ENCODE measurements at places on chromosomes 16 and 17.

DNA sequence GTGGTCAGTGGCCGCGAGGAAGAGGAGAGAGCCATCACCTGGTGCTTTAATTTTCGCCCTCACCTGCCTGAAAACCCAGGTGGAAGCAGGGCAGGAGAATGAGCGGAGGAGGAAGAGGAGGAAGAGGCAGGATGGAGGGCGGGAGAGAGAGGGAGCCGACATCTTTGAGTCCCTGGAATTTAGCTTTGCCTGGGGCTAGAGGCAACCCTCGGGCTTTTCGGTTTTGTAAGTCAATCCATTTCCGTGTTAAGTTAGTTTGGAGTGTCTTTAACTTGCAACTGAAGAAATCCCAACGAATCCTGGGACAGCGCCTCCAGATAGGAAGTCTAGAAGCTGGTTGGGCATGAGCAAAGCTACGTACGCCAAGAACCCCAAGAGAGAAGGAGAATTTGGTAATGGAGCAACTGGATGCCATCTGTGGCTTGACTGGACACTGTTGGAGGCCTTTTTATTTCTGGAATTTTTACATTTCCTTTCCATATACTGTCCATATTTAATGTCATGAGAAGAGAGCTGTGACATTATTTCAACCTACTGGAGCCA lies 36.9 kb upstream of the ATP2A3 start:
- DNase-seq: no peak

- DNase-seq: no peak
Measured at GRCh38 chr17:79986411-79987186, 49.1 kb downstream of the TBC1D16 start.

DNA sequence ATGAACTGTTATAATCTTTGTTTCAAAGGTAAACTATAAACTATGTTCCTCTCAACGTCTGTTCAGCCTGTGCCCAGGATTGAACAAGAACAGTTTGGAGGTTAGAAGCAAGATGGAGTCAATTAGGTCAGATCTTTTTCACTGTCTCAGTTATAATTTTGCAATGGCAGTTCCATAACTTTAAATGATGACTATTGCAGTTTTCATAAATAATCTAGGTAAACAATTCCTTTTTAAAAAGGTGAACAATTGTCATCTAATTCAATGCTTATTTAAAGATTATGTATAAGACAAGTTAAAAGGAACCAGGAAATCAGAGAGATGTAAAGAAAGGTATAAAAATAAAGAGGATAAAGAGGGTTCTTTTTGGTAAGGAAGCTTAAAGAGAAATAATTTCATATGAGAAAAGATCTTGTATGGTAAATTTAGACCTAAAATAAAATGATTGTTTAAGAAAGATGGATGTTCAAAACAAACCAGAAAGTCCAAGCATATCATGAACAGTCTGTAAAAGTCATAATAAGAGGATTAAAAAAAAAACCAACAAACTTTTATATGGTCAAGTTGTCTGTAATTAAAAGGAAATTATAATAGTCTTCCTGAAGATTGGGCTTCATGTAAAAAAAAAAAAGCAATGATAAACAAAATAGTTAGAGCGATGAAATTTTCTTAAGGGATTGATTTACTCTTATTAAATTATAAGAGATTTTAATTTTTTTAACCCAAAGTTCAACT lies 6.1 kb downstream of the KRTAP4-9 start:
- DNase-seq: no peak

- no peak for DNase-seq
Measured at GRCh38 chr17:17856386-17856785, 19.6 kb upstream of the SREBF1 start.

GRCh38 chr17:68359791-68360535 lies 68.7 kb downstream of the ARSG start:
- DNase-seq: no peak

DNA sequence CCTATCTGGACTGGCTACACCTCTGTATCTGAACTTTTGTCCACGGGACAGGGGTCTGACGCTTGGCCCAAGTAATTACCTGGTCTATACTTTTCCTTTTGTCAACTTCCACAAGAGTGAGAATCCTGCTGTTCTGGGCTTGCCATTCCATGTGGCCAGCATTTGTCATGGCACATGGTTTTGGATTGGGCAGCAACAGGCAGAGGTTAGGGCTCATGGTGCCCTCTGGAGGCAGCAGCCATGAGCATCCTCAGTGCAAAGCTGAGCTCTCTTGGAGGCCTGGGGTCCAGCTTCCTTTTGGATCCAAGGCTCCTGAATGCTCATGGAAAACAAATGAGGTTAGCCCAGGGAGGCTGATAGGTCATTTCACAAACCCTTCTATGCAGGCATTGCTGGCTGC lies 7.5 kb upstream of the EDC4 start:
- DNase-seq: no peak

GRCh38 chr17:41403404-41404023 lies 6.1 kb upstream of the KRT31 start:
- no peak for DNase-seq

DNA sequence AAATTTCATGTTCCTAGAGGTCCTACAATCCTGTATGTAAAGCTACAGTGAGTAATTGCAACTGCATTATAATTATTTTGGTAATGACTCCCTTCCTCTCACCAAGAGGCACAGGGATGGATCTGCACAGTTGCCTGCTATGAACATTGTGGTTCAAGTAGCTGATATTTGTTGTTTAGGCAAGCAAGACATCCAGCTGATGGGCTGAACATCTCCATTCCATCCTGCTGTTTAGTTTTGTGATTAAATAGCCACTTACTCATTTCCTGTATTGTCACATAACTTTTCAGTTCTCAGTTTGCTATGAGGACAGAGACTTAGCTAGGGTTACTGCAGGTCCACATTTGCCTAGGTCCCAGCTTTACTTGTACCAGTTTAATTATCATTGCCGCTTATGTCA lies 181.2 kb upstream of the TBX2 start:
- no peak for DNase-seq

GRCh38 chr17:16052486-16052885 lies 52.9 kb downstream of the TTC19 start:
- DNase-seq: no peak

- DNase-seq: no peak
Measured at GRCh38 chr16:20026361-20027072, 47.2 kb downstream of the GPR139 start.

GRCh38 chr16:77758046-77758445 lies 30.3 kb upstream of the VAT1L start:
- DNase-seq: no peak

All from stimulated activated CD4-positive, alpha-beta T cell treated with anti-CD3 and anti-CD28 coated beads, Interleukin-2, amount 100 ng/mL, for 4 hours (primary cell).